ENCODE measurements at places on chromosomes 1 and 21.

DNA sequence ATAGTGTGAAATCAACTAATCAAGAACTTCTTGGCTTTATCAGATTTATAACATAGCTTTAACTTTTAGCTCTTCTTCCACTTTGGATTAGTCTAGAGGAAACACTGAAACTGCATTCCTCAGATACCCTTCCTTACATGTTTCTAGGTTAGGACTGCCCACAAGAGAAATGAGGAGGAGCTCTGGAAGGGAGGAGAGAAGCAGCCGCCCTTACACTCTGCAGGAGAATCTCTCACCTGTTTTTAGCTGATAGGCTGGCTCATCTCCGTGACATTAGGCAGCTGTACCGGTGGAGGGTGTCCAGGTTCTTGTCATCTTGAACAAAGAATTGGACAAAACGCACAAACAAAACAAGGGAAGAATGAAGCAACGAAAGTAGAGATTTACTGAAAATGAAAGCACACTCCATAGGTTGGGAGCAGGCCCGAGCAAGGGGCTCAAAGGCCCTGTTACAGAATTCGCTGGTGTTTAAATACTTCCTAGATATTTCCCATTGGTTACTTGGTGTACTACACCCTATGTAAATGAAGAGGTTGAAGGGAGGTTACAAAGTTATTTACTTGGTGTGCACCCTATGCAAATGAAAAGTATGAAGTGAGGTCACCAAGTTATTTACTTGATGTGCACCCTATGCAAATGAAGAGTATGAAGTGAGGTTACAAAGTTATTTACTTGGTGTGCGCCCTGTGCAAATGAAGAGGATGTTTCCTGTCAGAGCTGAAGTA lies 524.9 kb upstream of the CHRM3 start:
- no peak for DNase-seq

- DNase-seq, result no peak
Observed at GRCh38 chr1:183910845-183911244, 105.9 kb downstream of the RGL1 start.

DNA sequence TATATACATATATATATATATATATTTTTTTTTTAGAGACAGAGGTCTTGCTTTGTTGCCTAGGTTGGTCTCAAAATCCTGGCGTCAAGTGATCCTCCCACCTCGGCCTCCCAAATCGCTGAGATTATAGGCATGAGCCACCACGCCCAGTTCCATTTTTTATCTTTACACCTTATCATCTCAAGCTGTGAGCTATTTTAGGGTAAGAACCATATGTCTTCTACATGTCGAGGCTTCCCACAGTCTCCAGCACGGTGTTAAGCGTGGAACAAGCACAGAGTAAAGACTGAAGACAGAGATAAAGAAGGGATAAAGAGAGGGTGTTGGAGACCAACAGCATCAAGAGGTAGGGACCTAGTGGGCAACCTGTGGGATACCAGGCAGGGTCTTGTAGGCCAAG lies 14.2 kb downstream of the ARHGEF2 start:
- no peak for DNase-seq

- DNase-seq, result no peak
Observed at GRCh38 chr1:18726368-18726767, 95.7 kb downstream of the PAX7 start.

DNA sequence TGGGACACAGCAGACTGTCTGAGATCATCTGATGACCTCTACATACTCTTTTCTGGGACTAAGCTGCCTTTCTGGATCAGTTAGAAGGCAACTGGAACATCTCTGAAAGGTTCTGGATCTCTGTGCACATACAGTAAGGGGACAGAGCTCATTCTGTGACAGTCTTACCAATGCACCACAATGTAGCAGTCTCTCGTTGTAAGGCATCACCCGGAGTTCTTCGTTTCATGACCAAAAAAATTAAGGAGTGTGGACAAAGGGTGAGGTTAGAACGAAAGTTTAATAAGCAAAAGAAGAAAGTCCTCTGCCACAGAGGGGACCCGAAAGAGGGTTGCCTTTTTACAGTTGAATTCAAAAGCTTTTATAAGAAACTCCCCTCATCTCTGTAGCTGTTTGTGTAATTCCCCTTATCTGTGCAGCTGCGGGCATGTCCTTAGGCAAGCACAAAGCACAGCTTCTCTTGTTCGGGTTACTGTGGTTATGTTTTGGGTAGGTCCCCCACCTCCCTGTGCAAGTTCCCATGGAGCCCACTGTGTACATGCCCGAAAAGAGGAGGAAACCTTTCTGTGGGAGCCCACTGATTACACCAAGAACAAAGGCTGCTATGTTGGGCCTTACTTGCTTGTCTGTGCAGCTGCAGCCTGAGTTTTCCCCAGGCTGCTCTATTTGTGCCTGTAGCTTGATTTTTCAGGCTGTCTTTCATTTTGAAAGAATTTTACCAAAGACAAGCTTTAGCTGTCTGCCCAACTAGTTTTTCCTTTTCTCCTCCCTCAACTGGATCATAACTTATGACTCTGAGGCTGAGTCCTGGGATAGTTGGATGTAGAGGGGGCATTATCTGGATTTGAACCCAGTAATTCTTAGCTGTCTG lies 53.1 kb upstream of the CACNA1E start:
- DNase-seq, result no peak

GRCh38 chr21:40531431-40532110 lies 315.4 kb downstream of the DSCAM start:
- DNase-seq, result no peak

DNA sequence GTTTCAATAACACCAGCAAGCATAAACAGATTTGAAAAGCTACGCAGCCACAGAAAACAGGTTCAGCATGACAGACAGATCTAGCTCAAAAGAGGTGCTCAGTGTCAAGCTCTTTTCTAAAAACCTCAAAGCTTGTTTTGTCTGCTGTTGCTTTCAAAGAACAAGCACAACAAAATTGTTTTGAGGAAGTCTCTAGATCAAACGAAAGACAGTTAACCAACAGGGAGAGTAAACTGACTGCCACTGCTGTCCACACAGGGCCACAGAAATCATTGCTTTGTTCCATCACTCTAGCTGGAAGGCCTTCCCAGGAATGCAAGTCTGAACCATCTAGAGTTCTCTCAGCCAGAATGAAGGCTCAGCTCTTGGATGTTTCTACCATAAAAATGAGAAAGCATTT lies 12.8 kb downstream of the APP start:
- no peak for DNase-seq

DNA sequence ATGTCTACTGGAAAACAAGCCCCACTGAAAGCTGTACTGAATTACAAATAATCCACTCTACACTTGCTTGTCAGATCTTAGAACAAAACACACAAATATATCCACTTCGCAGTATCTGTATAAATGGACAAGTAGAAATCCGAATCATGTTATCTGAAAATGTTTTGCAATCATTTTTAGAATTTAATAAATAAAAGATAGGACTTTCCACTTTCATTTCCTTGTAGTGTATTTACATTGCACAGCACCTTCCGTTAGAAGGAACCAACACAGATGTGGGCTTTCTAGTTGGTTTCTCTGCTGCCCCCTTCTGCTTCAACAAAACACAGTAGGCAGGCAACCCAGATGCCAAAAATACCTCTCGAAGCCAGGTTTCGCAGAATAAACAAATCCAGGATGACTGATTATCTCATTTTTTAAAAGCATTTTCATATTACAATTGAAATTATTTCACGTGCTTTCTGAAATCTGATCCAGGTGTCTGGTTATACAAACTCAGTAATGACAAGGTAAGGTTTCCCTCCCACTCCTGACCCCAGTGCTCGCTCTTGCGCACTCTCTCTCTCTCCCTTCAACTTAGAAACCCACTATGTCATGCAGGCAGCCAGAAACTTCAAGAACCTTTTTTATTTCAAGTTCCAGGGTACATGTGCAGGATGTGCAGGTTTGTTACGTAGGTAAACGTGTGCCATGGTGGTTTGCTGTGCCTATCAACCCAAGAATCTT lies 389.9 kb downstream of the SMYD3 start:
- DNase-seq, result no peak

DNA sequence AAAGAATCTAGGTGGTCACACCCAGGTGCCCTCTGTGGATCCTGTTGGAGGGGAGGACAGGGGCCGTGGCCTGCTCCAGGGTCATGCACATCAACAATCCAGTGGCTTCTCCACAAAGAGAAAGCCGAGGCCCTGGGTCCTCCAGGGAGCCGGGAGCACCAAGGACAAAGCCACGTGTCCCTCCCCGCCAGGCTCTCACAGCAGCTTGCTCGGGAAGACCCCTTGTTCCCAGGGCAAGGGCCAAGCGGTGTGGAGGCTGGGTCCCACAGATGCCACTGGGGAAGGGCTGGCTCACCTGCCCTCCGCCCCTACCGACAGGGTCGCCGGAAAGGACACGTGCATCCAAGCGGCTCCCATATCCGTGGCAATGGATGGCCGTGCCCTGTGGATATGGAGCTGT lies 192.9 kb upstream of the VAMP3 start:
- no peak for DNase-seq

DNA sequence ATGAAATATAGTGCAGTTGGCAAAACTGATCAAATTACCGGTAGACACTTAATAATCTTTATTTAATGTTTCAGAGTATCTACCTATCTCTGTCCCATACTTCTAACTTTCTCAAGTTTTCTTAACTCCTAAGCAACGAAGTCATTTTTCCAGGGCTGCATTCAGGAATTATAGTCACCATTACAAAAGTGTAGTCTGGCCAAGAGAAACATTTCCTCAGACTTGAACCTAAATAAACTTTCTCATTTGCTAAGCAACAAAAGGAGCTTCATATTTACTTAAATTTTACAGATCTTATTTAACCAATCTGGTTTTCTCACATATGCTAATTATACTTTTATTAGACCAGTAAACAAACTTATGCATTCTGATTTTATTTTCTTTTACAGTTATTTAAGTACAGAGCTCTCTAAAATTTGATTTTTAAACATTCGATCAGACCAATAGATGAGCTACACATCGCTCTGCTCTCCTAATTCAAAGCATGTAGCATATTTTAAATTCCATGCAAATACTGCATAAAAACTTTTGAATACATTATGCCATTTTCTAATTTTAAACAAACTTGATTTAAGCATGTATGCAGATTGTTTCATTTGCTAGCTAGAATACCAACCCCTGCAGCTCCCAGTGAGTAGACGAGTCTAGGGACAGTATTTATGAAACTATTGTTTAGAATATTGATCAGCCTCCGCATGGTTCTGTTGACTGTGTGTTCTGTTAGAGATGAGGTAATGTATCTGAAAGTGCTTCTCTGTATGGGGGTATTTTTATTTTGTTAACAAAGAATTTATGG lies 201.4 kb downstream of the CHRM3 start:
- DNase-seq, result no peak

DNA sequence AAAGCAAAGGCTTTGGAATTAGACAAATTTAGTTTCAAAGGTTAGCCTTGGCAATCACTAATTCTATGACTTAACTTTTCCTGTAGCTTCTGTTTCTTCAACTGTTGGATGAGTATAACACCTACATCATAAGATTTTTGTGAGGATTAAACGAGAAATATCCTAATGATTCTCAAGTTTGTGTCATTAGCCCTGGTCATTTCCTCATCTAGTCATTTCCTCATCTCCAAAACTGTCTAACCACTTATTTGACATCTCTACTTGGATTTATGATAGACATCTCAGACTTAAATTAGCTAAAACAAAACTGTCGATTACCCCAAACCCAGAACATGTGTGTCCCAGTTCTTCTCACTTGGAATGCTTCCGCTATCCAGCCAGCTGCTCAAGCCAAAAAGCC lies 80.2 kb upstream of the CHODL start:
- DNase-seq, result no peak

GRCh38 chr1:182430263-182431068 lies 19.5 kb upstream of the RGSL1 start:
- no peak for DNase-seq

- DNase-seq, result no peak
Observed at GRCh38 chr1:43774359-43774758, 67.0 kb downstream of the ST3GAL3 start.

GRCh38 chr21:34783815-34784214 lies 115.0 kb downstream of the CLIC6 start:
- DNase-seq, result no peak

GRCh38 chr1:25204797-25205480 lies 27.4 kb downstream of the SYF2 start:
- DNase-seq, result no peak

DNA sequence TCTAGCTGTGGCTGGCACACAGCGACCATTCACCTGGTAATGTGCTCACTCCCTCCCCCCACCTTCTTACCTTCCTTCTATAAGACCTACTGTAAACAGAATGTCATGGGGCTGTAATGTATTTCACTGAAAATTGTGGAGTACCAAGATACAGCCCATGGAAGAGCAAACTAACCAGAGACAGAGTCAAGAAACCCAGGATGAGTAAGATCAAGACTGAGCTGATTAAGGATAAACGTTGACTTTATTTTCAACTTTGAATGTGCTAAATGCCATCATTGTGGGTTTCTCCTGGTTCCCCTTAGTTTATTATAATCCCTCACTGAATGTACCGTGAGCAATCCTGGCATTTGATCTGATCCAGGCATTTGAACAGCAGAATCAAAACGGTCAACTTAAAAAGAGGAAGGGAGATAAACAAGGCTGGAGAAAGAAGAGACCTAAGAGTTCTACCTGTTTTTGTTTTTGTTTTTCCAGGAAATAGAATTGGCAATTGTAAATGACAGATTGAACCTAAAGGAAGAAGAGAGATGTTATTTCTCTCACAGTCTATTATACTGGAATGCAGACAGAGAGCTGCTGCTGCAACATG lies 16.1 kb upstream of the ATP1B1 start:
- DNase-seq, result no peak

DNA sequence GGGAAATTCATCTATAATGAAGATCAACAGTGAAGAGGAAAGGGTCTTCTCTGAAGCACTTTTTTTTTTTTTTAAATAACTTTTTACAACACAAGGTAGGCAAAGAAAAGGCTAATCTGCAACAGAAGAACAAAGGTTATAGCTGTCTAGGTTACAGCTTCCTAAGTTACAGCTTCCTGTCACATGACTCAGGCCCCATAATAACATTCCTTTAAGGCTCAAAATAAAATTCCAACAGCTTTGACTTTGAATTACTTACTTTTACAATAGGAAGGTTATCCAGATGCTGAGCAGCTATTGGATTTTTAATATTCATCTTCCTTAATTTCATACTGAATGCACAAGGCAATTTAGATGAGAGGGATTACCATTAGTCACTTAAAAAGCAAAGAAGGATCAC lies 40.4 kb upstream of the TMEM61 start:
- DNase-seq, result no peak

DNA sequence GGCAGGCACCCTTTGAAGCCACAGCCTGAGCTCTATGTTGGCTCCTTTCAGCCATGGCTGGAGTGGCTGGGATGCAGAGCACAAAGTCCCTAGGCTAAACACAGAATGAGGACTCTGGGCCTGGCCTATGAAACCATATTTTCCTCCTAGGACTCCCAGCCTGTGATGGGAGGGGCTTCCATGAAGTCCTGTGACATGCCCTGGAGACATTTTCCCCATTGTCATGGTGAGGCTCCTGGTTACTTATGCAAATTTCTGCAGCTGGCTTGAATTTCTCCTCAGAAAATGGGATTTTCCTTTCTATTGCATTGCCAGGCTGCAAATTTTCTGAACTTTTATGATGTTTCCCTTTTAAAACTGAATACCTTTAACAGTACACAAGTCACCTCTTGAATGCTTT lies 61.3 kb downstream of the VCAM1 start:
- DNase-seq, result no peak

- no peak for DNase-seq
Observed at GRCh38 chr1:15948091-15948591, 27.8 kb downstream of the ZBTB17 start.

GRCh38 chr1:204096931-204097330 lies 24.0 kb downstream of the SOX13 start:
- no peak for DNase-seq

Measured in activated naive CD4-positive, alpha-beta T cell (primary cell).